Smooth muscle cell of the coronary artery (primary cell): ENCODE measurements at places on chromosomes 13 and 19. TPM values are rescaled to one million over a fixed set of nuclear protein-coding genes. Genes with fewer than 3 reads are reported as not detected.

Gene RDH8
- total RNA-seq, result not detected in 2 replicates

Gene SEMA6B
- total RNA-seq, result 0.38 and 1.2 TPM in 2 replicates

Gene KLK10
- total RNA-seq, result not detected in 2 replicates

Gene TRAPPC5
- 164 and 360 TPM in 2 replicates for total RNA-seq

Gene ZNF439
- total RNA-seq, result 4.8 TPM in 2 replicates
